ENCODE measurements at places on chromosomes 16 and 17.

GRCh38 chr17:27862840-27863239 is 30.3 kb downstream of the LYRM9 start:
- DNase-seq, result no peak

DNA sequence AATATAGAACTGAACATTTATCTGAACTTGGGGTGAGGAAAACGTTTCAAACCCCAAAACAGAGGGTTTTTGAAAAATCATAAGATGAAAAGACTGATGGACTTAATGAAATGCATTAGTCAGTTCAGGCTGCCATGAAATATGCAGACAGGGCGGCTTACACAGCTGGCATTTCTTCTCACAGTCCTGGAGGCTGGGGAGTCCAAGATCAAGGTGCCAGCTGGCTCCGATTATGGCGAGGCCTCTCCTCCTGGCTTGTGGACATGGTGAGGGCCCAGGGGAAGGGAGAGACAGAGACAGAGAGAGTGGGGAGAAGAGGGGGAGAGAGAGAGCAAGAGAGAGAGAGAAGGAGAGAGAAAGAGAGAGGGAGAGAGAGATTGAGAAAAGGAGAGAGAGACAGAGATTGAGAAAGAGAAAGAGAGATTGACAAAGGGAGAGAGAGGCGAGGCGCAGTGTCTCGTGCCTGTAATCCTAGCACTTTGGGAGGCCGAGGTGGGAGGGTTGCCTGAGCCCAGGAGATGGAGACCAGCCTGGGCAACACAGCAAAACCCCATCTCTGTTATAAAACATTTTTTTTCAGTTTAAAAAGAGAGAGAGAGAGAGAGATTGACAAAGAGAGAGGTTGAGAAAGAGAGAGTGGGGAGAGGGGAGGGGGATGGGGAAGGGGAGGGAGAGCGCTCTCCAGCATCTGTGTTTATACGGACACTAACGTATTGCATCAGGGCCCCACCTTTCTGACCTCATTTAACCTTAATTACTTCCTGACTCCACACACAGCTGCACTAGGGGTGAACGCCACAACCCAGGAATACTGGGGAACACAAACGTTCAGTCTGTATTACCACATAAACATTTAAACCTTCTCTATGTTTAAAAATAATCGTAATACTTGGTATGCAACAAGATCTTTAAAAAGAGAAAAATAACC is 24.6 kb upstream of the RPH3AL start:
- no peak for DNase-seq

GRCh38 chr17:36535669-36536081 is 888 bp downstream of the PIGW start:
- DNase-seq, result no peak

DNA sequence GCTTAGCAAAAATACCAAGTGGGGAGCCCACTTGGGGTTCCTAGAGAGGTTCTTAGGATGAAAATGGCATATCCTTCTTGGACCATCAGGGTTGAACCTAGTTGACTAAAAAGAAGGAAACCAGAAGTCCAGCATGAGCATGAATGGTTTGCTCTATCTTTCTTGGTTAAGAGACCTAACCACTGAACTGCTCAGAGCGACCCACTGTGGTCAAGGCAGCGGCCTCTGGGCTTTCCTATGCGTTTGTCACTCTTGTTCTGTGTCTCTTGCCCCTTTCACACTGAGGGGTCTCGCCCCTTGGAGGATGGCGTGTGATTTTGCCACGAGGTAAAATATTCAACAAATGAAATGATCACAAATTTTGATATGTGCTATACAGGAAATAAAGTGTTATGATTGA is 526 bp upstream of the BORCS6 start:
- no peak for DNase-seq

DNA sequence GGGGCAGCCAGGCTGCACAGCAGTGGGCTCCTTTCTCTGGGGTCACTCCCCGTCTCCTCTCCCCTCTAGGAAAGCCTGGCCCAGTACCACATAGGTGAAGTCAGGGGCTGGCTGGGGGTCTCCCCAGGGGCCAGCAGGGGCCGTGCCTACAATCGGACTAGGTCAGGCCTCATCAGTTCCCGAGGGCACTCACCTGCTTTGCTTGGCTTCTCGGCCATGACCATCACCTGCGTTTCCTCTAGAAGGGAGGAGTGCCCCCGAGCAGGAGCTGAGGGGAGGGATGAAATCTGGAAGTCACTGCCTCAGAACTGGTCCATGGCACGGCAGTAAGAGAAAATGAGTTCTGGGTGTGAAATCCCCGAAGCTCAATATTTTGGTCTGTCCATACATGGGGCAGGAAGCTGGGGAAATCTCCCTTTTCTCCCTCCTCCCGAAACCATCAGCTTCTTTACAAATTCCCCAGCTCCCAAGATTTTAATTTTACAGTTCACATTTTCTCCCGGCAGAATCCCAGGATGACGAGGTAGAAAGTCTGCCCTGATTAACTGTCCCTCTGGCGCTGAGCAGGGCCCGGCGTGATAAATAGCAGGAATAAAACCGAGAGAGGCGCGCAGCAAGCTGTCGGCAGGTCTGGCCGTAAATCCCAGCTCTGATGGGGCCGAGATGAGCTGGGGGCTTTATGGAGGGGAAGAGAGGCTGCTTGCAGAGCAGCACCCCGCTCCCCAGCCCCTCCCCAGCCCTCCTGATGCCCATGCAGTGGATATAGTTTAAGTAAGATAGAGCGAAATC is 172.1 kb downstream of the RBFOX3 start:
- DNase-seq, result no peak

DNA sequence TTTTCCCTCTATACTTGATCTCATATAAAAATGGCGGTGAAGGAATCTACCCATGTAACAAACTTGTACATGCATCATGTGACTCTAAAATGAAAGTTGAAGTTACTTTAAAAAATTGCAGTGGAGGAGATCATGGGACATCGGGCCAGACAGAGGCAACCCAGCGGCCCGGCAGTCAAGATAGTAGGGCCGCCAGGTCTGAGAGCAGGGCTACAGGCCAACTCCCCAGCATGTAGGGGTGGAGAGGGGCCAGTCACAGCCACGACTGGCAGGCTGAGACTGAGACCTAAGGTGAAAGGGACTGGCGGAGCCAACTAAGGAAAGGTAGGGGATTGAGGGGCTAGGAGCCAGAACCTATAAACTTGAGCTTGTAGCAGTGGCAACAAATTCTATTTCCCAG is 150.9 kb downstream of the MAP2K6 start:
- DNase-seq, result no peak

DNA sequence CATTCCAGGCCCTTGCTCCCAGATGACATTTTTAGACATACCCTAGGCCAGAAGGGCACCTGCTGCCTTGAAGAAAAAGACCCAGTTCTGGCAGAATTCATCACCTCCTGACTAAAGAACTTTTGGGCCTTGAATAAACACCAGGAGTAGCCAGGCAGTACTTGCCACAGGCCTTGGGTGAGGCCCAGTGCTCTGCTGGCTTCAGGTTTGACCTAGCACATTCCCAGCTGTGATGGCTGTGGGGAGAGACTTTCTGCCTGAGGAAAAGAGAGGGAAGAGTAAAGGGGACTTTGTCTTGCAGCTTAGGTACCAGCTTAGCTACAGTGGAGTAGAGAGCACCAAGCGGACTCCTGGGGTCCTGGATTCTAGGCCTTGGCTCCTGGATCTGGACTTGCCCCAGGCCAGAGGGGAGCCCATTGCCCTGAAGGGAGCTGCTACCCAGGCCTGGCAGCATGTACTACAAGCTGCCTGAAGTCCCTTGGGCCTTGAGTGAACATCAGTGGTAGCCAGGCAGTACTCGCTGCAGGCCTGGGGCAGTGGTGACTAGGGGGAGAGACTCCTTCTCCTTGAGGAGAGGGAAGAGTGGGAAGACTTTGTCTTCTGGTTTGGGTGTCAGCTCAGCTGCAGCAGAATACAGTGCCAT is 44.3 kb downstream of the ABCA8 start:
- DNase-seq, result no peak

- no peak for DNase-seq
These were observed 112.5 kb downstream of the MSI2 start for GRCh38 chr17:57368637-57369336.

GRCh38 chr17:56222255-56222654 is 69.0 kb downstream of the ANKFN1 start:
- DNase-seq, result no peak

GRCh38 chr16:79001156-79001967 is 599.2 kb downstream of the MAF start:
- DNase-seq, result no peak

- DNase-seq, result no peak
These were observed 816 bp downstream of the HSBP1 start for GRCh38 chr16:83808573-83809014.

DNA sequence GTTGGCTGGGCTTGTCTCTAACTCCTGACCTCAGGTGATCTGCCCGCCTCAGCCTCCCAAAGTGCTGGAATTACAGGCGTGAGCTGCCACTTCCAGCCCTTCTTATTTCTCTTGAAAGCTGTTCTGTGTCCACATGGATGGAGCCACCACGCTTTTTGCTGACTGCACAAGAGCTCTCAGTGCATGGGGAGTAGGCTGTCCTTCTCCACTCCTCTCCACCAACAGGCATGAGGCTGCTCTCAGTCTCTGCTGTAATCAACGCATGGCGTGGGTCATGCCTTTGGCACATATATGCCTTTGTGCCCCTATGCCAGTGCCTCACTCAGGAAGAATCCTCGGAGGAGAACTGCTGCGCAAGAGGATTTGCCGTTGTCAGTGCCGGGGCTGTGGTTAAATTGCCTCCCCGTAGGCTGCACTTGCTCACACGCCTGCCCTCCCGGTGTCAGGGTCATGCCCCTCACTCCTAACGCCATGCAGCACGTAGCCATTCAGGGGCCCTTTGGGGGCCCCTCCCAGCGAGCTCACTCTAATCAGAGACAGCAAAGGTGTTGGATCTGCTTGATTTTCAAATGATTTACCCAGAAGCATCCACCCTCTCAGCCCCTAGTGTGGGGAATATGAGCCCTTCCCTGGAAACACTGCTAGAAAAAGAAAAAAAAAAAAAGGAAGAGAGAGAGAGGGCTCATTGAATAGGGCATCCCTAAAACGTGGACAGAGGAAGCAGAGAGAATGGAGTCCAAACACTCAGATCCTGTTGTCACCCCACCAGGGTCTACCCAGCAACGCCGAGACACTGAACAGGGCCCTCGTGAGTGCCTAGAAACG is 47.5 kb upstream of the ZCCHC14 start:
- DNase-seq, result no peak

DNA sequence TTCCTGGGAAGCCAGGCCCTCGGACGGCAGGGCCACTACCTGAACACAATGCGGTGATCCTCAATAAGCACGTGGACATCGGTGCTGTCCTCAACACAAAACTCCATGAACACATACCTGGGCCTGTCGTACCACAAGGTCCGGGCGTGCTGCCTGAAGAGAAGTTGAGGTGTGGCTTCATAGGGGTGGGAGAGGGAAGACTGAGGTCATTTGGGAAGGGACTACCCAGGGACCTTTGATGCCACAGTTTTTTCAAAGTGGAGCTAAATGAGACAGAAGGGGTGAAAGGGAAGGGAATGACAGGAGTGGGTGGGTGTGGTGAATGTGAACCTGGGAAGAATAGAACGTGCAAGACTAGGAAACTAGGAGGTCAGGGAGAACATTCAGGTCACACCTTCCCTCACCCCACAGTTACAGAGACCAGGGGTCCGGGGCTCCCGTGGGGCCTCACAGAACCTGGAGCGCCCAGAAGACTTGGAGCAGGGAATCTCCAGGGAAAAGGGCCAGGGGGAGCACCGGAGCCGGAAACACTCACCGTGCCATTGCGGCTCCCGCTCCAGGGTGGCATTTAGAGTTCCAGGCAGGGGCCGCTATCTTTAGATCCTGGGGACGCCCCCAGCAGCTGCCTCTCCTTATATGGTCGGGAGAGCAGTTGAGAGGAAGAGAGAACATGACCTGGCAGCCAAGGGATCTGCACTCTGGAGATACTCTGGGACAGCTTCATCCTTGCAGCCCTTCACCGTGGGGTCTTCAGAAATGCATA is at the start of gene PTGES3L:
TSS of gene PTGES3L (minus strand) at position 570 of the 763 bp plus-strand sequence. CDS start at position 543, 27 bp downstream.
- DNase-seq, result peak; percentile 21

DNA sequence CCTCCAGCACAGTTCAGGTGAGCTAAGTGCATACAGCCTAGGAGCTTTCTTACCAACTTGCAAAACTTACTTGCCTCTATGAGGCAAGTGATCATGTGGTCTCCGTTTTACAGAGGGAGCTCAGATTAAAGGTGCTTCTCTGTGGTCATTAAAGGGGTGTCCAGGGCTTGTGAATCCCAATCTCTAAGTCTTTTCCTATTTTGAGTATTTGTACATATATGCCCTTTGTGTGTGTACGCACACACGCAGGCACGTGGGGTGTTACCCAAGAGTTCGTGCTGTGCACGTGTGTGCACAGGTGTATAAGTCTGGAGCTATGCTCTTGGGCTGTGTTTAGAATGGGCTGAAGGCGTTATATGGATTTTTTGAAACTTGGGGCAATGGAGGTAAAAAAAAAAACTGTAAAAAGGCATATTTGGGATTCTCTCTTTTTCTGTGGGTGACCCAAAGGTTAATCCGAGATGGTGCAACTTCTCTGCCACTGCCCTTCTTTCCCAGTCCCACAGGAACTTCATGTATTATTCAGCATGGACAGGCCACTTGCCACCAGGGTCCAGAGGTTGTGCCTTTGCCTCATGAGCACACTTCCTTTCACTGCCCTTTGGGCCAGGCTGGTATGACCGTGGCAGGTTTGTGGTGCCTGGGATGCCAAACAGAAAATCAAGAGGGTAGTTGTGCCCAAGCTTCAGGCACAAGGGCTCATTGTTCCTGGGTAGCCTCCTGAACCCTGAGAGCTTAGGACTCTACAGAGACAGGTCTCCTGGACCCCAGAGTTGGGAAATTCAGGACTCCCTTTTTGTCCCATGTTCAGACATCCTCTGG is 1.5 kb downstream of the ABCC3 start:
- DNase-seq, result no peak

GRCh38 chr17:75869282-75870141 is 8.9 kb downstream of the TRIM47 start:
- DNase-seq, result no peak

GRCh38 chr16:47069841-47070584 is 73.7 kb downstream of the NETO2 start:
- DNase-seq, result no peak

DNA sequence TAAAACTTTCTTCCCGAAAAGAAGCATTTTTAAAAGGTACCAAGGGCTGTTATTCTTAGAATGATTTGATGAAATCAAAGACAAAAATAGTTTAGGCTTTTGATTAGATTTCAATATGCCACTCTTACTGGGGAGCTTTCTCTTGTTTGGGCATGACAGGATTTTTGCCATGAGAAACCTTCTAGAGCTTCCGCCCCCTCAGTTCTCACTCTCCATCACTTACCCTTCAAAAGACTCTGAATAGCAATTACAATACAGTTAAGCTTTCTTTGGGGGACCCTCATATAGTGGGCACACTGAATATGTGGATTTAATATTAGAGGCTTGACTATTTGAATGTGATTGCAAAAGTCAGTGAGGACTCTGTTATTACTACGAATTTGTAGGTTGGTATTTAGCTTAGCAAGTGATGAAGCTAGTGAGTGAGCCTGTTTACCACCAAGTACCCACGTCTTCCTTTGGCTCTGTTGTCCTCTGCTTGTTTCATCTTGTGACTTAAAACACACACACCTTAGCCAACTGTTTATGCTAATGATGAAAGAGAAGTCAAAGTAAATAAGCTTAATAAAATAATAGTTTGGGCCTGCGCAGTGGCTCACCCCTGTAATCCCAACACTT is 158.7 kb upstream of the TBX2 start:
- no peak for DNase-seq

- no peak for DNase-seq
These were observed 116.6 kb upstream of the C17orf78 start for GRCh38 chr17:37259030-37259735.
